Upper lobe of left lung (tissue), 6 donors: ENCODE measurements at places on chromosomes 5 and 9. TPM values are rescaled to one million over a fixed set of nuclear protein-coding genes. Genes with fewer than 3 reads are reported as not detected.

The ARSI gene
- total RNA-seq = 2.9 TPM

The LEAP2 gene
- 1.0 TPM for total RNA-seq

The LRRC14B gene
- total RNA-seq = not detected

The LCP2 gene
- 68.3 TPM for total RNA-seq

The GFI1B gene
- 2.2 TPM for total RNA-seq

The PCDHGA9 gene
- 4.3 TPM for total RNA-seq

The LMX1B gene
- not detected for total RNA-seq

The CCDC183 gene
- 1.9 TPM for total RNA-seq

The FCN2 gene
- total RNA-seq = not detected

The DPP7 gene
- 248 TPM for total RNA-seq

The NIPAL4 gene
- not detected for total RNA-seq

The SPATA31D4 gene
- total RNA-seq = not detected

The SPATA31E1 gene
- not detected for total RNA-seq

The ASS1 gene
- total RNA-seq = 104 TPM

DNA sequence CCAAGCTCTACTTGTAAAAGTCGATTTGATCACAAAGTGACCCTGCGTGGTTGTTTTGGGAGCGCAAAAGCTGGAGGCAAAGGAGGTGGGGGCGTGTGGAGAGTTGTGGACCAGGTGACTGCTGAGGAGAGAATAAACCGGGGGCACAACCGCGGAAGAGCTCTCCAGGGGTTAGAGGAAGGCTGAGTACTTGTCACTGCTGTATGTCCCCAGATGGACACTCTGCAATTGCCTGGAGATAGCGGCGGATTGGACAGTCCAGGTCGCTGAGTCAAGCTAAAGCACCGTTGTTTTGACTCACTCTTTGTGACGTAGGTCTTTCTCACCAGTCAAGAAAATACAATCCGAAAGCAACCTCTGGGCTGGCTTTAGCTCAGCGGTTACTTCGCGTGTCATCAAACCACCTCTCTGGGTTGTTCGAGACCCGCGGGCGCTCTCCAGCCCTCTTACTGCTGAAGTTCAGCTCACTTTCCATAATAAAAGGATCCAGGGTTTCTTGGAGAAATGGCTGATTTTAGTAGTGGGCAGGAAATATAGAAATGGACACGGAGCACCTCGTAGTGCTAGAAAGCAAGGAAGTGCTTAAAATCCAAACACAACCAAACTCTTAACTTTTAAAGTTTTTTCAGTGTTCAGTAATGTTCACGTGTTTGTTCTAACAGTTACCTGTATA lies 25.7 kb downstream of the ZMAT2 start:
- DNase-seq = peak; percentile 34

GRCh38 chr5:36239370-36240293 lies 2.1 kb downstream of the NADK2 start:
- DNase-seq = no peak

DNA sequence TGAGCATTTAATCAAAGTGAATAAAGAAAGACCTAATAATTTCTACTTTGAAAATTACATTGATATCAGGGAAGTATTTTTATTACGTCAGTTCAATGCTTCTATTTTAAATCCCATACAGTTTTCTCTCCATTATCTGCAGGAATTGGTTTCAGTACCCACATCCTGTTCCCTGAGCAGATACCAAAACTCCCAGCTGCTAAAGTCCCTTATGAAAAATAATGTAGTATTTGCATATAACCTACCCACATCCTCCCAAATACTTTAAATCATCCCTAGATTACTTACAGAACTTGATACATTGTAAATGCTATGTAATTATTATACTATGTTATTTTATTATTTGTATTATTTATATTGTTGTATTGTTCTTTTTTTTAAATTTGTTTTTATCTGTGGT lies 125.4 kb upstream of the MINAR2 start:
- DNase-seq = no peak

DNA sequence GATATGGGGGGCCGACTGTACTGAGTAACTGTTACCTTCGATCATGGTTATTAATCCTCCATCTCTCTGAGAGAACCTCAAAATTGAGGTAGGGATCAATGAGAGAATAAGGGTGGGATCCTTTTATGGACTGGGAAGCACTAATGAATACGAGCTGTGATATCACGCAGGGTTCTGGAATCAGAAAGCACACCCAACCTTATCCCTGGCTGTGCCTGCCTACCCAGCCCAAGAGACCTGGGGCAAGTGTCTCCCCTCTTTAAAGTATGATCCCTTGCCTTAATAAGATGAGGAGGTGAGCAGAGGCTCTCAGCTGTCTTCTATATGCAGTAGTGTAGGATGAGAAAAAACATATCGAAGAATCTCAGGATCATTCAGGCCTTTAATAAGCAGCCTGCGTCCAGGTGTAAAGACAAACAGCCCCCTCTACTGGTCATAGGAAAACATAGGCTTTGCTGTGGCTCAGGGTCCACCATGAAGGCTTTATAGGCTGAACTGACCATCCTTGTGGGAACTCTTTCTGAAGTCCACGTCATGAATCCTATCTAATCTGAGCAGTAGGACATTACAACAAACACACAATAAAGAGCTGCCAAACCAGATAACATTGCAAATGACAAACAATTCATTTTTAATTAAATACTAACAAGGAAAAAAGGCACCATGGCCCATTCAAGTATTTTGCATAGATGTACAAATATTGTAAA lies 16.8 kb downstream of the NIPAL4 start:
- DNase-seq = no peak

GRCh38 chr9:8297047-8297446 lies 497.5 kb upstream of the DMAC1 start:
- no peak for DNase-seq

DNA sequence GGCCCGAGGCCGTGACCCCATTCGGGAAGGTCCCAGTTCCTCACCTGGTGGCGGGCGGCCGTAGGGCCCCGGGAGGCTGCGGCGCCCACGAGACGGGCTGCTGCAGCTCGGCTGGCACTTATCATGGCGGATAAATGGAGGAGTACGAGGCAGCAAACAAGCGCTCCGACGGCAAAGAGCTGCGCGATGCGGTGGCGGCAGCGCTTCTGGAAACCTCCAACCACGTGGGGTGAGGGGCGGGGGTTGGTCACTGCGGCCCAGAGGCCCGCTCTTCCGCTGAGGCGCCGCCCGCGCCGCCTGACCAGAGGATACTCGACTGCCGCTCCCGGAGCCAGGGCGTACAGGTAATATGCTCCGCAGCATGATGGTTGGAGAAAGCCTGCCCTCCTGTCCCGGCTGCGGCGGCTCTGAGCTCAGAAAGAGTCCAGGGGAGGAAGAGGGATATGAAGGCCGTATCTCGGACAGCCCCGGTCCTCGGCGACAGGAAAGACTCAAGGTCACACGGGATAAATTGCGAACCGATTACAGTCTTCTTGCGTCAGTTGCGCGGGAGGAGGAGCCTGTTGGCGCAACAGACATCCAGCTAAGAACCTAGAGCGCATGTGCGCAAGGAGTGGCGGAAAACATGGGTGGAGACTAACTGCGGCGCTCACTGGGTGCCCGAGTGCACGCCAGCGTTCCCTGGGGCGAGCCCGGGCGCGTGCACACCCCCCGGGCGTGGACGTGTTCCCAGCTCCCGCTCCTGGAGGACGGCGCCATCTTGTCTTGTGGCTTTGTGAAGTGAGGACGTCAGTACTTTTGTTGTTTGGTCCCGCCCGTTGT lies at the start of gene HSPA9:
HSPA9 (minus strand) TSS at position 208 of the 822 bp plus-strand sequence; CDS start at position 125, 83 bp downstream.
- DNase-seq = peak; percentile 99

- DNase-seq = no peak
Measured at GRCh38 chr5:61788548-61788947, 456.5 kb downstream of the ZSWIM6 start.

GRCh38 chr5:160473681-160474080 lies 52.0 kb downstream of the PTTG1 start:
- DNase-seq = no peak

DNA sequence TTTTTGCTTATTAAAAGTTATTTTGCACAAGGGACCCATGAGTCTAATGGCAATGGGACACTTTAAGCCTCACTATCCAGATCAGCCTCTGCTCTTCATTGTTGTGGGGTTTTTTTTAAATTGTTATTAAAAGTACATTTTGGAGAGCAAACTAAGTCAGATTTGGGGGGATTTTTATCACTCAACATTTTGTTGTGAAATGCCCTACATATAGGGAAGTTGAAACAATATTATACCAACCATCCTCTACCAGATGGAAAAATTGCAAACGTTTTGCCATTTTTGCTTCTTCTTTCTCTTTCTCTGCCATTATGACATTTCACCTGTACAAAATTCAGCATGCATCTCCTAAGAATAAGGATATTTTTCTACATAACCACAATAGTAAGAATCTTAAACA lies 75.3 kb downstream of the SLC1A3 start:
- DNase-seq = no peak

DNA sequence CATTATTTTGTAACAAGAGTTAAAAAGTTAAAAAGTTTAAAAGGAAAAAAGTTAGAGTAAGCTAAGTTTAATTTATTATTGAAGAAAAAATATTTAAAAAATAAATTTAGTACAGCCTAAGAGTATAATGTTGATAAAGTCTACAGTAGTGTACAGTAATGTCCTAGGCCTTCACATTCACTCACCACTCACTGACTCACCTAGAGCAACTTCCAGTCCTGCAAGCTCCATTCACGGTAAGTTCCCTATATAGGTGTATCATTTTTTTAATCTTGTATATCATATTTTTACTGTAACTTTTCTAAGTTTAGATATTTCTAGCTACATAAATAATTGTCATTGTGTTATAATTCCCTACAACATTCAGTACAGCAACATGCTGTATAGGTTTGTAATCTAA lies 69.4 kb upstream of the PANK3 start:
- DNase-seq = no peak

DNA sequence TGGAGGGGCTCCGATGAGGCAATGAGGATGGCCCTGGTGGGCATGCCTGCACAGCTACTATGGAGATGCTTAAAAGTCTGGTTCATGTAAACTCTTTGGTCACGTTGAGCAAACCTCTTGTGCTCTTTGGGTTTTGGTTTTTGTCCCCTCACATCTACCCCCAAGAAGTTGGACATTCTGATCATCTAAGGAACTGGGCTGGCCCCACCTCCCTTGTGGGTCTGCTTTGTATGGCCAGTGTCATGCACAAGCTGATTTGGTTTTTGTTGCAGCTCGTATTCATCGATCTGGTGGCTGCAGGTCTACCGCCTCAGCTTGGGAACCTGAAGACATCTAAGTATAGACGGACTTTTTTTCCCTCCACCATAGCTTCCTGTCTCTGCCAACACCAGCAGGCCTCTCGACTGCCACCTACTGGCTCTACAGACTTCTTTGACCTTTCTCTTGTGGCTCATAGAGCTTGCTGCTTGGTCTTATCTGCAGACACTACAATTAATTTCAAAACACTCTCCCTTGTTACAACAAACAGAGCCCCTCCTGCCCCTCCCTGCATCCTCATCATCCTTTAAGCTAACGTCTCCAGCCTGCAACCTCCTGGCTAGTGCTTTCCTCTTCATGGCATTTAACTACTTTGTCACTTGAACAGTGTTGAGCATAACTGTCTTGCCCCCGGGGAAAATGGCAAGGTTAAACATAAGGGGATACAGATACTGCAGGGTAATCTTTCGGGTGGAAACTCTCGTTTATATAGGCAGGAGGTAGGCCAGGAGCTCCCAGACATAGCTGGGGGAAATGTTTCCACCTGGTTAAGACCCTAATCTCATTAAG lies 34.5 kb downstream of the TSTD2 start:
- peak; percentile 76 for DNase-seq

DNA sequence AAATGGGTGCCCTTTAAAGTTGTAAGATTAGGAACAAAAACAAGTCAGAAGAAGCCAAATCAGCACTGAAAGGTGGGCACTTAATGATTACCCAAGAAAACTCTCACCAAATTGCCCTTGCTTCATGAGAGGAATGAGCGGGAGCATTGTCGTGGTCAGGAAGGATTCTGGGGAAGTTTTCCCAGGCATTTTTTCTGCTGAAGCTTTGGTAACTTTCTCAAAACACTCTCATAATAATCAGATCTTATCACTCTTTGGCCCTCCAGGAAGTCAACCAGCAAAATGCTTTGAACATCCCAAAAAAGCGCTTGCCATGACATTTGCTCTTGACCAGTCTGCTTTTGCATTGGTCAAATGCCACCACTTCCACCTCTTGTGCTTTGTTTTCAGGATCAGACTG lies 10.4 kb upstream of the PCDHGC3 start:
- DNase-seq = no peak

- DNase-seq = no peak
Measured at GRCh38 chr5:37724395-37725125, 115.3 kb downstream of the GDNF start.
